ENCODE measurements at places on chromosomes 11 and 22.

DNA sequence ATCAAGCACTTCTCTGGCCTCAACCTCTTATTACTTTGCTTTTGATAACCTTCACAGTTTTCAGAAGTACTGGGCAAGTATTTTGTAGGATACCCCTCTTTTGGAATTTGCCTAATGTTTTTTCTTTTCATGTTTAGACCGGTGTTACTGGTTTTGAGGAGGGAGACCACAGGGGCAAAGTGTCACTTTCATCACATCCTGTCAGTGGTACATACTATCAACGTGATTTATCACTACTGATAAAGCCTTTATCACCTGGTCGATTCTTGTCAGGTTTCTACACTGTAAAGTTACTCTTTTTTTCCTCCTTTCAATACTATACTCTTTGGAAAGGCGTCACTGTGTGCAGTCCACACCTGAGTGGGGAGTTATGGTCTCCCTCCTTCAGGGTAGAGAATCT is 26.7 kb downstream of the QSER1 start:
- DNase-seq = no peak

- no peak for DNase-seq
These were observed 114.6 kb downstream of the NECTIN1 start for GRCh38 chr11:119614222-119615002.

DNA sequence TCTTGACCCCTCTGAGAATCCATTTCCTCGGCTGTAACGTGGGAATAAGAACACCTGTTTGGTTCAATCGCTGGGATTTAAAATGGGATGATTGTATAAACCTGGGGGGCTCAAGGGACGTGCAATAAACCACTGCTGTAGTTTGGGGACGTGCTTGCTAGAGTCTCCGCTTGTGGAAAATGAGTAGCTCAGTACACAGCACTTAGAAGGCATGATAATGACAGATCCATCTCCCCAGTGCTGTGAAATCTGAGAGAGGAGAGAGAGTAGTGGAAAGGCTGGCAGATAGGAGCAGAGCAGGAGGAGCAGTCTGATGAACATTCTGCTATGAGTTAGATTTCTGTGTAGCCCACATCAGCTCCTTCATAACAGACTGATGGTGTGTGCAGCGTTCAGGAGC is 256.5 kb downstream of the MN1 start:
- DNase-seq = no peak

DNA sequence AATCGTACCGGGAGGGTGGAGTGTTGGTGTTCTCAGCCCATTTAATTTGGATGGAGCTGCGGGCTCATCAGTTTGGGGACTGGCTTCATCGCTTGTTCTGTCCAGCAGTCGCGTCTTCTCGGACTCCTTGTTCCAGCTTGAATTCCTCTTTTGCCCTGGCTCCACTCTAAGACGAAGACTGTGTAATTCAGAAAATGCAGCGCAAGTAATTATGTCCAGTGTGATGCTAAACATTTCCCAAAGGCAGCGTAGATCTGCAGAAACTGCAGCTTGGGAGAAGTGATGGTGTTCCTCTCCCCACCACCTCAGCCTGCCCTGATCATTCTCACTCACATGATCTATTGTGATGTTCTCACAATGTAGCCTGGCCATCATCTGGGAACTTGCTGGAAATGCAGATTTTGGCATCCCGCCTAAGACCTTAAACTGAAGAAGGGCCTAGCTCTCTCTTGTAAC is 666 bp downstream of the SLC25A18 start:
- no peak for DNase-seq

DNA sequence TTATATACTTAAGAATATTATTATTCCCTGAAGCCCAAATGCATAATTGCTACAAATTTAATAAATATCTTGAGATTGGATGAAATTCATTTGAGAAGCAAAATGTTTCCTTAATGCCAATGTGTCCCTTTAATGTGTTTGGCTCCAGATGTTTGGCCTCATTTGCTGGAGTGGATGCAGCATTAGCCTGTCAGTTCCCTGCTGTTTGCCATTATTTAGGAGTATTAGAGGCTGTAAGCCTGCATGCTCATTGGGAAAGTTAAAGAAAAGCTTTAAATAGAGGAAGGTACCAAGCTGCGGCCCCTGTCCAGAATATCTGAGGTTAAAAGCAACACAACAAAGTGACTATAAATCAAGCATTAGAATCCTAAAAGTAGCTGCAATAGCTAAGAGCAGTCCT is 54.8 kb upstream of the PITPNB start:
- no peak for DNase-seq

- DNase-seq = no peak
These were observed 80.9 kb downstream of the ADAMTS15 start for GRCh38 chr11:130529366-130529765.

DNA sequence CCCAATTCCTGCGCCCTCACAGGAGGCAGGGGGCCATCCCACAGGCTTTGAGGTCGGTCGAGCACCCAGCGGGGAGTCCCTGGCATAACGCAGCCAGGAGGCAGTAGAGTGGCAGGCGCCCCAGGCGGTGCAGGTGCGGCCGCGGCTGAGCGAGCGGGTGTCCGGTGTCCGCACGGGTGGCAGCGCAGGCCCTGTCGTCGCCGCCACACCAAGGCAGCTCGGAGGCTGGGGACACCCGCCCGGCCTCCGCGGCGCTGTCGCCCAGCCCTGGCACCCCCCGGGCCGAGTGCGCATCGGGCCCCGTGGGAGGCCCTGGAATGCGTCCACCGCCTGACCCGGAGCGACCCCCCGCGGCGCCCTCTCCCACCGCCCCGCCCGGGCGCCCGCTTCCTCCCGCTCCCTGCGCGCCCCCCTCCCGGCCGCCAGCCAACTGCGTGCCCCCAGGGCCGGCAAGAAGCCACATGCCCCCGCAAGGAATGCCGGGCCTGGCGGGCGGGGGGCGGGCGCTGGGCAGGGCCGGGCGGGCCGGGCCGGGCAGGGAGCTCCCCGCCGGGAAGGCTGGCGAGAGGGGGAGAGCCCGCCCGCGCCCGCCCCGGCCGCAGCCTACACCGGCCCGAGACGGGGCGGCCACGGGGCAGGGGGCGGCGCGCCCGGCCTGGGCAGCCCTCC is 33.9 kb downstream of the PRDM11 start:
- no peak for DNase-seq

DNA sequence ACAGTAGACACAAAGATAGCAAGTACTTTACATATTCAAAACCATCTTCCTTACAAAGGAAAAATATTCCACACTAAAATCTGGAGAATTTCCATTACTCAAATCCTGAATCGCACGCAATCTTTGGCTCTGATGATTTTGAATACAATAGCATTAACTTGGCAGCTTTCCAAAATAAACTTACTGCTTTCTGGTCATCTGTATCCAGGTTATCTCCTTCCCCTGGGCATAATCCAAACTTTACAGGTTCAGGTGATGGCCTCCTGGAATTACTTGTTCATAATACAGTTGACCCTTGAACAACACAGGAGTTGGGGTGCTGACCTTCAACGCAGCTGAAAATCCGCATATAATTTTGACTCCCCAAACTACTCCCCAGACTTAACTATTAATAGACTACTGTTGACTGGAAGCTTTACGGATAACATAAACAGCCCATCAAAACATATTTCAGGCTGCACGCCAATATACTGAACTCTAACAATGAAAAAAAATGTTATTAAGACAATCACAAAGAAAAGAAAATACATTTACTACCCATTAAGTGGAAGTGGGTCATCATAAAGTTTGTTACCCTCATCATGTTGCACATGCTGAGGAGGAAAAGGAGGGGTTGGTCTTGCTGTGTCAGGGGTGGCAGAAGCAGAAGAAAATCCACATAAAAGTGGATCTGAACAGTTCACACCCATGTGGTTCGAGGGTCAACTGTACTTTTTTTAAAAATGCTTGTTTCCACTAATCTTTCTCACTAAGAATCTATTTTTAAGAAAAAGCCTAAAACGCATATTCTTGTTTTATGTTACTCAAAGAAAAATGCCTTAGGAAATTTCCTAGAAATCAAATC is 6.5 kb downstream of the MTMR2 start:
- no peak for DNase-seq

DNA sequence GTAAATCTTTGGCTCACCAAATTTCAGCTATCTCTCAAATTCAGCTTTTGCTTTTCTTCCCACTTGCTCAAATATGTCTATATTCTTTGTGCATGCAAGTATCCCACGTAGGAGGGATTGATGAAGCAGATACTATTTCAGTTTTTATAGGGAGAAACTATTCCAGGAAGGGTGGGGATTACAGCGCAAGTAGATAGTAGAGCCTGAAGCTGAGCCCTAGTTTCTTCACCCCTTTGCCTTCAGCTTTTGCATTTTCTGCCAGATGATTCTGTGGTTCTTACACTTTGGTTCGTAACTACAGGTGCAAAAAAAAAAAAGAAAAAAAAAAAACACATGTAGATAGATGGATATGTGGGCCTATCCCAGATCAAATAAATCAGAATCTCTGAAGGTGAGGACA is 3.1 kb upstream of the ACP2 start:
- DNase-seq = no peak

DNA sequence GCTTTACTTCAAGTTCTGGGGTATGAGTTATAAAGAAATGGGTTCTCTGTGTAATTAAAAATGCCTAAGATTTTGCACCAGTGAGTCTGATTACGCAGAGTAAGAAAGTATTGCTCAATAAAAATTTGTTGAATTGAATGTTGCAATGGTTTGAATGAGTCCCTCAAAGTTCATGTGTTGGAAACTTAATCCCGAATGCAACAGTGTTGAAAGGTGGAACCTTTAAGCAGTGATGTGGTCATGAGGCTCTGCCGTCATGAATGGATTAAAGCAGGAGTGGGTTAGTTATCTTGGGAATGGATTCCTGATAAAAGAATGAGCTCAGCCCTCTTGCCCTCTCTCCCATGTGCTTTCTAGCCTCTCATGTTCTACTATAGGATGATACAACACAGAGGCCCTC is 52.6 kb upstream of the SESN3 start:
- no peak for DNase-seq

DNA sequence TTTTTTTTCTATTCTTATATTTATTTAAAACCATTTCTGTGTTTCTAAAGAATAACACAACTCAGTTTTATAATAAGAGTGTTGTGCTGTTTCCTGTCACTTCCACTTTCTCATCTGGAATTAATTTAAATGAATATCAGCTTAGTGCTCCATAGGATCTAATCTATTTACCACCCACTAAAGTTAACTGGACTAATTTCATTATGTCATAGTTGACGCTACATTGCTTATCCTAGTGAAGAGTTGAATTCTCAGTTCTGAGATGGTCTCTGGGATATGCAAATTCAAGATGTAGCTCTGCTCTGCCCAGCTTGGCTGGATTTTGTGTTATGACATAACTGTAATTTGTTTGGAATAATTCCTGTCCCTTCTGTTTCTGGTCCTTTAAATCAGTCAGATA is 380.1 kb downstream of the METTL15 start:
- DNase-seq = no peak

DNA sequence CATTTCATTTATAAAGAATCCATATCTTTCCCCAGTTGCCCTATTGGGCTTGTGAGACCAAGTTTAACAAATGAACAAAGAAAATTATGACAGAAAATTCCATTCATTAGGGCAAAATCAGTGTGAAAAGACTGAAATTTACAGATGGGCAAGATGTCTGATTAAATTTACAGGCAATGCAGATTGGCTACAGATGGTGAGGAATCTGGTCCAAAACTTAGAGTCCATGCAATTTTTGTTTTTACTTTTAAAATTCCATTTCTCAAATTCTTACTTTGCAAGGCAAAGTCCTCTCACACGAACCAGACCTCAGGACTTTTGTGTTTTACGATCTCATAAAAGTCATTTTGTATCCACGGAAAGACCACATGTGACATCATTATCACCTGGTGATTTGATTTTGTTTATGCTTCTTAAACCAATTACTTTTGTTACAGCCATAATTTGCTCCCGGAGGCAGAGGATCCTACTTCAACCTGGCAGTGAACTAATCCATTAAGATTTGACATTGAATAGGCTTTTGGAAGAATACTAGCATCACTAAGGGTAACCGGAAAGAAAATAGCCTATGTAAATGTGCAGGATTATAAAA is 843.7 kb upstream of the CHORDC1 start:
- DNase-seq = no peak

DNA sequence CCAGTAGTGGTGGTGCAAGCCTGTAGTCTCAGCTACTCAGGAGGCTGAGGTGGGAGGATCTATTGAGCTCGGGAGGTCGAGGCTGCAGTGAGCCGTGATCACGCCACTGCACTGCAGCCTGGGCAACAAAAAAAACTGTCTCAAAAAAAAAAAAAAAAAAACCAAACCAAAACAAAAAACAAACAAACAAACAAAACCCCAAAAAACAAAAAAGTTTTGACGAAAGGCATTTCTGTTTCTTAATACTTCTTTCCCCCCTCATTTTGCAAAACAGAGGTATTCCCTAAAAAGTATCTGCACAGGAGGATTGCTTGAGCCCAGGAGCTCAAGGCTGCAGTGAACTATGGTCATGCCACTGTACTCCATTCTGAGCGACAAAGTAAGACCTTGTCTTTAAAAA is 11.2 kb downstream of the HIRA start:
- DNase-seq = no peak

- DNase-seq = no peak
These were observed 234.3 kb downstream of the TBC1D22A start for GRCh38 chr22:46996595-46997310.

- DNase-seq = no peak
These were observed 80.4 kb downstream of the CD82 start for GRCh38 chr11:44645827-44646226.

- no peak for DNase-seq
These were observed 12.0 kb downstream of the C11orf58 start for GRCh38 chr11:16750417-16750816.

GRCh38 chr11:116124922-116125714 is 620.9 kb upstream of the CADM1 start:
- no peak for DNase-seq

DNA sequence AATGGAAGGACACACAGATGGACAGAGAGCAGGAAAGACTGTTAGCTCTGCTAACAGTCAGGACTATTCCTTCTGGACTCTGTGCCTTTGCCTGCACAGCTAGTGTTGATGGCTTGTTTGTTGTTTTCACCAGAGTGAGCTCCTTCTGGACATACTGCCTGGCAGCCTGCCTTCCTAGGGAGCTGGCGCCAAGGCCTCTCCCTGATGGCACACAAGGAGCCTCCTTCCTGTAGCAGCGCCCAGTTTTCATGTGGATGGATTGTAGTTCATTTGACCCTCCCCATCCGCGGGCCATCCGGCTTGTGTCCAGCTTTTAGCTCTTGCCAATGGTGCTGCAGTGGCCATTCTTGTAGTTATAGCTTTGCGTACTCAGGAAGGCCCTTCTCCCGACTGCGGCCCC is 16.6 kb upstream of the BCR start:
- DNase-seq = no peak

- DNase-seq = no peak
These were observed 85.7 kb downstream of the AMOTL1 start for GRCh38 chr11:94853836-94854235.

Measured in stimulated activated CD8-positive, alpha-beta memory T cell treated with anti-CD3 and anti-CD28 coated beads, Interleukin-4, amount 100 ng/mL, for 24 hours (primary cell).